ENCODE measurements at places on chromosomes 1 and 21.
A peak's percentile ranks its signal among the peaks of the same experiment; 100 is the strongest.

DNA sequence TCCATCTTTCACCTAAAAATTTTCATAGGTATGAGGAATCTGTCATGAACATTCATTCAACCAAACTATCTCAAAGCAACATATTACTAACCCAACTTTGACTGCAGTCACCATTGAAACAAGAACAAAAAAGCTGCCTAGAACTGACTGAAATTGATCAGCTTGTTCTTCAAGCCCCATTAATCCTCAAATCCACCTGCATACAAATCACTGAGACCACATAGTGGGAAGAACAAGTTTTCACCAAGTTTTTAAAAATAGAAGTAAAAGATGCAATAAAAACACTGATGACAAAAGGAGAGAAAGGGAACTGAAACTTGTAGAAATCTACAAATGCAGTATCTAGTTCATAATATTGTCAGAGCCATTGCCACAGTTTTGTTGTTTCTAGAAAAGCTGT, 6.1 kb downstream of the SORT1 start:
- no peak for DNase-seq

DNA sequence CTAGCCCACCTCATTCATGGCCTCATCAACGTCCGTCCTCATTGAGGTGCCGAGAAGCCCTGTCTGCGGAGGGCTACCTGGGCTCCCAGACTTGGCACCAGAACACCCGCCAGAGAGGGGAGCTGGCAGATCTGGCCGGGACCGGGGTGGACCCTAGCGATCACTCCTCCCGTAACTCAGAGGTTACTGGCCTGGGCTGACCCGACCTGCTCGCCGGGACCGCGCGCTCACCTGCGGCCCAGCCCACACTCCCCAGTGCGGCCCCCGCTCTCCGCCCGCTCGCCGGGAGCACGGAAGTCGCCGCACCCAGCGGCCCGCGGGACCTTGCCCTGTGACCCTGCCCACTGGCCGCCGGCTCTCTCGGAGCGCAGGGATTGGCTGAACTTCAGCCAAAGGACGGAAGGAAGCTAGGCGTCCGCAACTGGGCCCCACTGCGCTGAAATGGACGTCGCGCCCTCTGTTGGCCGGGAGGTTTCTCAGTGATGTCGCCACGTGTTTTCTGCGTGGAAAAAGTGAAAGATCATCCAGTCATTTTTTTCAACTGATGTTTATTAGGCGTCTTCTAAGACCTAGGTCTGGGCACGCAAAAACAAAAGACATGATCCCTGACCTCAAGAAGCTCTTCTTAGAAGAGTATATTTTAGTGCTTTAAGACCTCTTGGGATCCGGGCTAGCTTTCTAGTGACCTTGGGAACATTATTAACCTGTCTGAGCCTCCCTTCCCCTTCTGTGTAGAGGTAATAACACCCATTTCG, at the start of gene SMIM12:
Gene SMIM12 (minus strand): TSS at position 304 of the 755 bp plus-strand sequence. CDS start 3,772 bp downstream, outside the sequence.
- peak; percentile 92 for DNase-seq

DNA sequence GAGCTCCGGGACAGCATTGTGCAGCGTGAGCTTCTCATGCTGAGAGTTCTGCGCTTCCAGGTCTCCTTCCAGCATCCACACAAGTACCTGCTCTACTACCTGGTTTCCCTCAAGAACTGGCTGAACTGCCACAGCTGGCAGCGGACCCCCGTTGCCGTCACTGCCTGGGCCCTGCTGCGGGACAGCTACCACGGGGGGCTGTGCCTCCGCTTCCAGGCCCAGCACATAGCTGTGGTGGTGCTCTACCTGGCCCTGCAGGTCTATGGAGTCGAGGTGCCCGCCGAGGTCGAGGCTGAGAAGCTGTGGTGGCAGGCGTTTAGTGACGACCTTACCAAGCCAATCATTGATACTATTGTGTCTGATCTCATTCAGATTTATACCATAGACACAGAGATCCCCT, 186.4 kb downstream of the NR5A2 start:
- no peak for DNase-seq

DNA sequence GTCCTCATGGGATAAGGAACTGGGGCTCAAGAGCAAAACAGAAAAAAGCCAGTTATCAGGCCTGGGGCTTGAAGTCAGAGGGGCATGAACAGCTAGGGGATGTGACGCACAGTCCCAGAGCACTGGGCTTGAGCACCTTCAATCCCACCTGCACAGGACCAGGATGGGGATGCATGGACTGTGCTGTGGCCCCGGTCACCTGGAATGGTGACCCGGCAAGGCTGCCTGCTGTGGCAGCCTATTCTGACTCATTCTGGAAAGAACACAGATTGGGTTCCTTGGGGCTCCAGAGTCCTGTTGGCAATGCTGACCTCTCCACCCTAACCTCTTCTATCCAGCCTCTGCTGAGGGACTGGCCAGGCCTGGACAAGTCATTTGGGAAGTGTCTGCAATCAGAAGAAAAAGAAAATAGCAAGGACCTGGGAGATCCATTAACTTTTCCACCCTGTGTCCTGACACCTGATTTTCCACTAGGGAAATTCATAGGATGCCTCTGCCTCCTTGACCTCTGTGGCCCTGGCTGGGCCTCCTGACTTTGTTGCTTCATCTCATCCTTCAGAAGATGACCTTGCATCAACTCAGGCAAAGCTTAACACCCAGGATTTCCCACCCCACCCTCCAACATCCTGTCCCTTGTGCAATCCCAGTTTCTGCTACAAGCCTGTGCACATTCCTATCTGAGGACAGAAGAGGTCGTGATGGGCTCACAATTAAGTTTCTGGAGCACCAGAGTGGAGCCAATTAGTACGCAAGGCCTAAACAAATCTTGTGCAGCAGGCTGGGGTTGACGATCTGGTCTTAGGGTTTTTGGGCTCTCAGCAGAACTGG, 17.9 kb upstream of the FMOD start:
- DNase-seq, result no peak

DNA sequence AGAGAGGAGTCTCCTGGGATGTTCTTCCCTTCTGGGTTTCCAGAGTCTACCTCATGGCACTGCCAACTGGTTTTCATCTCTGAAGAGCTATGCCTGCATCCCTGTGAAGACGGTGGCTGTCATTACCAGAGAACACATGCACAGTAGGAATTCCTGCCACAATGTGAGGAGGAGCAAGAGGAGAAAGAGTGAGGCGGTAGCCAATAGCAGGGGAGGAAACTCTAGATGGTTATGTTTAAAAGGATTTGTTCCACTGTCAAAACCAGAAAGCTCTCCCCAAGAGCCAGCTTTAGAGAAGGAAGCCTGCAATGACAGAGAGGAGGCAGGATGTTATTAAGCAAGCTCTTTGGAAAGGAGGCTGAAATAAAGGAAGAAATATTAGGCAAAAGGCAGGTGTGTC, 12.3 kb downstream of the LMX1A start:
- no peak for DNase-seq

GRCh38 chr1:160823296-160823695, 27.3 kb downstream of the LY9 start:
- DNase-seq, result no peak

DNA sequence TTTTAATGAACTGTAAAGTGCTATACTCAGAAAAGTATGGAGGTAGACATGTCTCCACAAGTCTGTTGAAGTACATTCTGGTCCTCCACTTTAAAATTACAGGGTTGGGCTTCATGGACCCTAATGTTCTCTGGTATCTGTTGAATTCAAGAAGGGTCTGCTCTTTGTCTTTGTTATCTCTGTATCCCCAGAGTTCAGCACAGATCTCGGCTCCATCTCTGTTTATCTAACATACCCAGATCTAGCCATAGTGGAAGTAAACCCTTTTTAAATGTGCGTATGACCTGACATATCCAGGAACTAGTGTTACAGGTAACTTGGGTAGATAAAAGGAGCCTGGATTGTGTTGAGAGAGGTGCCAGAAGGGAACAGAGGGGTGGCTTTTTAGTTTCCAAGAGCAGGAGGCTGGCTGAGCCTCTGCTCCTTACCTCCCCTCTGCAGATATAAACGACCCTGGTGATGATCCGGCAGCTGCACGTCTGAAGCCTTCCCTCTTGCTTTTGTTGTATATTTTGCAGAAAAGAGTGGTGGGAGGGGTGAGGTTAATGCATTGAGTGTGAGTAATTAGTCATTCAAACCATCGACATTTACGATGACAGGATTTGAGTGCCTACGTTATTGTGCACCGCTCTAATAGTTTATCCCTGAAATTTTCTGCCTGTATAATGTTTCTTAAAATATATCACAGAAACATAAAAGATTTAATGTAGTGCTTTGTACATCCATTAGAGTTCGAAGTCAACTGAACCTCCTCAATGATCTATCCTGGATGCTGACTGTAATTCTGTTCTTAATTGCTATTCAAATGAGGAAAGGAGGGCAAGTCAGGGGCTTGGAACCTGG, 30.8 kb downstream of the ELAVL4 start:
- no peak for DNase-seq

DNA sequence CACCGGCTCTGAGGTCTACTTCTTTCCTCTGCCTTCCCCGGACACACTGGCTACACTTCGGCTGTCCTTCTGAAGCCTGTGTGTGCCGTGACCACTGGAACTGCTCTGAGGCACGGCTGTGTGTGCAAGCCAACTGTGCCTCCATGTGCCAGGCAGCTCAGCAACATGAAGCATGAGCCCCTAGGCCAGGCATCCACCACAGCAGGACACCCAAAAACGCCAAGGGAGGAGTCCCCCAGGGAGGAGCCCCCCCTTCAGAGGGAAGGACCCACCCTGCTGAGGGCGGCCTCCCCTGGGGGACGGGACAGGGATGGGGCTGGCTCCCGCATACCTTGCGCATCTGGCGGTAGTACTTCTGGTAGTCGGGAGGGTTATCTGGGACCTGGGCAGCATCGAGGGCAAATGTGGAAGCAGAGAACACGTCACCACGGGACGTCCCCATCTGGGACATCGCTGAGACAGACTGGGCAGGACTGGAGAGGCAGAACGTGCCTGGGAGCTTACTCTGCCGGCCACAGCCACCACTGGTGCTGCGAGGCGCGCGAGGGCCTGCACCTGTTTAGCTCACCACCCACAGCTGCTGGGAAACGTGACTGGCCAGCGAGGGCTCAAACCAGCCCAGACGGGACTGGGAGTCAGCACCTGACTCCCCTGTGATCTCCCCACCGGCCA, 20.5 kb downstream of the LSS start:
- DNase-seq, result no peak

GRCh38 chr1:36187800-36188593, 32.0 kb downstream of the MAP7D1 start:
- DNase-seq, result peak; percentile 93

DNA sequence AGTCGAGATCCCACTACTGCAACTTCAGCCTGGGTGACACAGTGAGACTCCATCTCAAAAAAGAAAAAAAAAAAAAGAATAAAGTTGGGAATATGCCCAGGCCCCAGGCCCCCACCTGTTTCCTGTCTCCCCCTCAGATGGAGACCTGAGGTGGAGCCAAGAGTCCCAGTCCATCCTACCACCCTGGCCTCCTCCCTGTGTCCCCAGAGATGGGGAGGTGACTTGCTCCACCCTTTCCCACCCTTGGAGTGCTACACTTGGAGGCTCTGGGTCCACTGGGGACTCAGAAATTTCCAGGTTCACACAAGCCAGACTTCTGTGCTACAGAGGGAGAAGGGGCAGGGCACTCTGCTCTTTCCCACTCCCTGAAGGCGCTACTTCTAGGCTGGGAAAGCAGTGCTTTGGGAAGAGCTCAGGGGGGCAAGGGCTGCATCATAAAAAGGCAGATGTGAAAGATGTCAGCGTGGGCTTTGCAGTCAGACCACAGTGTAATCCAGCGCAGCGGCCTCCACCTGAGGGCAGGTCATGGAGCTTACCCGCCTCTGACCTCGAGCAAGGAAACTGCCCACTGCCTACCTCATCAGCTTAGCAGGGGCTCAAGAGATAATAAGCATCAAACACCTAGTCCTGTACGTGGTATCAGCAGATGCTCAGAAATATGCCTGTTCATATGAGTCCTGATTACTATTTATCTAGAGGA, 13.4 kb downstream of the TMEM63A start:
- DNase-seq, result no peak

DNA sequence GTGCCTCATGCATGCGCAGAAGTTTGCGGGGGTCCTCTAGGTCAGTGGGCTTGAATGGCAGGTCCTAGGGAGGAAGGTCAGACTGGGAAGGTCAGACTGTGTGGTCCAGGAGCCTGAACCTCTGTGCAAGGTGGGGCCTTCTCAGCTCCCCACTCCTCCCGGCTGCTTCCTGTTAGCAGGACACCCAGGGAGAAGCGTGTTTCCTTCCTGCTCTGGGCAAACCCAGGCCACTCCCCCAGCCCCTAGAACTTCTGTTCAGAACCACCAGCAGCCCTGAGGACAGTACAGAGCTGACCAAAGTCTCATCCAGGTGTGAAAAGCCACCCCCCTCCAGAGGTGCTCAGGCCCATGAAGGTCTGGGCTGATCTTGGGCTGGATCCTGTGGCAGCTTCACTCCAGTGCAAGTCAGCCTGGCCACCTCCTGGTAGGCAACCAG, 29.9 kb downstream of the NAV1 start:
- no peak for DNase-seq

- no peak for DNase-seq
These were observed 54.4 kb upstream of the SCAF4 start for GRCh38 chr21:31786164-31786920.

GRCh38 chr1:232066521-232066920, 439.9 kb downstream of the DISC1 start:
- no peak for DNase-seq

DNA sequence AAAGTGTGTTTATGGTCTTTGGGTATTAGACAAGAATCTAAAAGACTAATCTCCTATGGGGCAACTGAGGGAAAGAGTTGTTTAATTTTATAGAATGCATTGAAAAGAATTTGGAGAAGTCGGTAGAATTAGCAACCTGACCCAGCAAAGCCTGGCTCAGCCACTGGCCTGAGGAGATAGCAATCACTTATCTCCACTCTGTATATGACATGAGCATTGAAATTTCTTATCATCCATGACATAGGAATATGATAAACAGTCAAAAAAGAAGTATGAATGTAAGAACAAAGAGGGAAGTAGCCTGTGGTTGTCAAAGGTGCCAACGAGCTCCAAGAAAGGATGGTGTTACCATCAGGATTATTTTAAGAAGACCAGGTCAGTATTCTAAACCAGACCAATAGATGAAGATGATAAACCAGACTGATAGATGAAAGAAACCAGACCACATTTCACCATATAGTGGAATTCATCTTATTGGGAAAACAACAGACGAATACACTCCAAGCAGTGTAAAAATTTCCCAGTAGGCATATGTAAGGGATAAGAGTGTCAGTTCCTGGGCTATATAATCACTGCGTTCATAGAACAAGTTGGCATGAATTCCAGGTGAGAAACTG, 35.7 kb downstream of the ASTN1 start:
- no peak for DNase-seq

DNA sequence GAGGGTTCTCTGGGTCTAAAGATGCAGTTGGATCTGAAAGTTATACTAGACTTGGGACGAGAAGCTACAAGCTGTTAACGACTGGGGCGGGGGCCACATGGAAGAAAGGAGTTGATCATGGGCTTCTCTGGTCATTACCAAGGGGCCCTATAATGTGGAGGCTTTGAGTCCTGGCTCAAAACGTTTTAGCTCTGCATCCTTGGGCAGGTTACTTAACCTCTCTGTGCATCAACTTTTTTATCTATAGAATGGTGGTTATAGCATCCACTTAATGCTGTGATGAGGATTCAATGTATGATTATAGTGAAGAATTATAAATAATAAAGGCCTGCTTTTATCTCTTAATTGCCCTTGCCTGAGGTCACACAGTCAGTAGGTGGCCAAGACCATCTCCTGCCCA, 53.1 kb downstream of the UBIAD1 start:
- DNase-seq, result no peak

GRCh38 chr1:160722726-160723125, 11.1 kb upstream of the CD48 start:
- no peak for DNase-seq

All from kidney (tissue), 22 donors.